ENCODE measurements at places on chromosomes 2 and 18. TPM values are rescaled to one million over a fixed set of nuclear protein-coding genes. Genes with fewer than 3 reads are reported as not detected.
A peak's percentile ranks its signal among the peaks of the same experiment; 100 is the strongest.

DNA sequence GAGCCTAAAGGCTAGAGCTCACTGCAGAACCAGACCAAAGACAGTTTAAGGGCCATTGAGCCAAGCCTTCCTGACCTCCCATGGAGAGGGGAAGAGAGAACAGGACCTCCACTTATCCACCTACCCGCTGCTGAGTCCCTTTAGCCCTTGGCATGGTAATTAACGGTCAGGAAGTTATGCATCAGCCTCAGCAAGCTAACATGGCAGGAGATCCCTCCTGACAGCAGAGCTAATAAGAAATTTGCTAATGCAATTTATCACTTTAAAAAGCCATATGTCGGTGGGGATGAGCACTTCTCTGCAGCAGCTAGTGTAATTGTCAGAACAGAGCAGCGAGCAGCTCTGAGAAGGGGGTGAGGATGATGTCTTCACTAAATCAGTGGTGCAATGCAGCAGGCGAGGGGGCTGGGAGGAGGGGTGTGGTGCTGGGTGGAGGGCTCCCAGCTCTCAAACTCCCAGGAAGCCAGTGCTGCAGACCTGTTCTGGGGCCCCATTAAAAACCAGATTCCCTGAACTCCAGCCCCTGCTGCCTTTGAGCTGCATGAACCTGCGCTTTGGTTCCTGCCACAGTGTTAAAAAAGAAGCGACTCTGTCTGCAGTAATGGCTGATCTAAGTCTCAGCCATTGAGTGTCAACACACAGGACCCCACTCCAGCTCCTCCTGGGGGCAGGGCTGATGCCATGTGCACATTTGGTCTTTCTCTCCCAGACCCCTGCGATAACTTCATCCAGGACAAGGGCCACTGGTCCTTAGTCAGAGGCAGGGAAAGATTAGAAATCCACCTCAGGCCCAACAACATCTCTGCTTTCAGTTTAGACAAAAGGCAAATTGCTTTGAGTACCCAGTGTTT is 84.2 kb upstream of the STPG4 start:
- no peaks in the 10 kb centered on the region for H3K27me3 ChIP-seq
- no peaks in the 10 kb centered on the region for H3K4me1 ChIP-seq
- H3K27ac ChIP-seq: no peak overlapping the region
- no peak overlapping the region for H3K4me3 ChIP-seq
- no peak for DNase-seq

- DNase-seq: no peak
- no peaks in the 10 kb centered on the region for H3K36me3 ChIP-seq
- H3K27me3 ChIP-seq: no peaks in the 10 kb centered on the region
- no peaks in the 10 kb centered on the region for H3K4me1 ChIP-seq
Measured at GRCh38 chr2:165462443-165462842, 7.1 kb upstream of the CSRNP3 start.

GRCh38 chr18:37019157-37019827 is 190.4 kb downstream of the KIAA1328 start:
- no peak overlapping the region for H3K4me3 ChIP-seq
- H3K27me3 ChIP-seq: no peaks in the 10 kb centered on the region
- no peak for DNase-seq

- H3K4me3 ChIP-seq: no peak overlapping the region
- DNase-seq: no peak
- no peaks in the 10 kb centered on the region for H3K4me1 ChIP-seq
- H3K27ac ChIP-seq: no peak overlapping the region
Measured at GRCh38 chr2:165208094-165208493, 4.2 kb upstream of the SCN3A start.

GRCh38 chr18:31776093-31776492 is 15.4 kb upstream of the SLC25A52 start:
- H3K4me1 ChIP-seq: no peaks in the 10 kb centered on the region
- H3K27me3 ChIP-seq: no peaks in the 10 kb centered on the region
- no peak for DNase-seq
- no peak overlapping the region for H3K4me3 ChIP-seq

GRCh38 chr2:172533687-172534086 is 22.2 kb upstream of the PDK1 start:
- H3K36me3 ChIP-seq: no peaks in the 10 kb centered on the region
- no peak overlapping the region for H3K4me3 ChIP-seq
- H3K27ac ChIP-seq: no peak overlapping the region
- no peaks in the 10 kb centered on the region for H3K4me1 ChIP-seq

DNA sequence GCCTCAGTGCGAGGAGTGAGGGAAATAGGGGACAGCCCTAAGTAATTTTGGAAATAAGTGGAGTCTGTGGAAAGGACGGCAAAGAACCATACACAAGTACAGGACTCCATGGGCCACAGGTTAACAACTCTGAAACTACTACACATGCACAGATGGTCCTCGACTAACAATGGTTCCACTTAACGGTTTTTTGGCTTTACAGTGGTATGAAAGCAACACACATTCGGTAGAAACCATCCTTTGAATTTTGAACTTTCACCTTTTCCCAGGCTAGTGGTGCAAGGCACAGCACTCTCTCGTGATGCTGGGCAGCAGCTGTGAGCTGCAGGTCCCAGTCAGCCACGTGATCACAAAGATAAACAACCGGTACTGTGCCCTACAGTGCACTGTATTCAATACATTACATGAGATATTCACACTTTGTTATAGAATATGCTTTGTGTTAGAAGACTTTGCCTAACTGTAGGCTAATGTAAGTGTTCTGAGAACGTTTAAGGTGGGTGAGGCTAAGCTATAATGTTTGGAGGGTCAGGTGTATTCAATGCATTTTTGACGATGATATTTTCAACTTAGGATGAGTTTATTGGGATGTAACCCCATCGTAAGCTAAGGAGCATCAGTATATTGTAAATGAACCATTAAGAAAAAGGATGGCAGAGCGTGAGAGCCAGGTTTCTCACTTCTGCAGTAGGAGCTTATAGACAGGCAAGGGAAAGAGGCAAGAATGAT is 44.6 kb downstream of the TBC1D8 start:
- H3K4me3 ChIP-seq: no peak overlapping the region
- no peak overlapping the region for H3K27ac ChIP-seq
- DNase-seq: no peak
- H3K36me3 ChIP-seq: no peaks in the 10 kb centered on the region

- no peak overlapping the region for H3K27ac ChIP-seq
- H3K4me1 ChIP-seq: no peaks in the 10 kb centered on the region
- DNase-seq: no peak
- no peaks in the 10 kb centered on the region for H3K27me3 ChIP-seq
Measured at GRCh38 chr18:40348196-40348595, 1606.8 kb upstream of the PIK3C3 start.

DNA sequence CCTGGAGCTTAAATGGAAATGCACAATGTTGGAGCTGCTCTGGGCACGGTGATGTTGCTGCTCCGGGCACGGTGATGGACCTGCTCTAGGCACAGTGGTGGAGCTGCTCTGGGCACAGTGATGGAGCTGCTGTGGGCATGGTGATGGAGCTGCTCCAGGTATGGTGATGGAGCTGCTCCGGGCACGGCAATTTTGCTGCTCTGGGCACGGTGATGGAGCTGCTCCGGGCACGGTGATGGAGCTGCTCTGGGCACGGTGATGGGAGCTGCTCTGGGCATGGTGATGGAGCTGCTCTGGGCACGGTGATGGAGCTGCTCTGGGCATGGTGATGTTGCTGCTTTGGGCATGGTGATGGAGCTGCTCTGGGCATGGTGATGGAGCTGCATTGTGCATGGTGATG is 79.7 kb downstream of the LDLRAD4 start:
- peaks cover 10% of the 10 kb centered on the region for H3K4me1 ChIP-seq
- H3K27ac ChIP-seq: no peak overlapping the region
- no peak overlapping the region for H3K4me3 ChIP-seq

- no peaks in the 10 kb centered on the region for H3K36me3 ChIP-seq
- DNase-seq: no peak
- no peak overlapping the region for H3K27ac ChIP-seq
- no peaks in the 10 kb centered on the region for H3K4me1 ChIP-seq
- no peak overlapping the region for H3K4me3 ChIP-seq
Measured at GRCh38 chr2:200625958-200626363, 40.1 kb downstream of the AOX1 start.

- no peaks in the 10 kb centered on the region for H3K27me3 ChIP-seq
- H3K4me3 ChIP-seq: no peak overlapping the region
- no peaks in the 10 kb centered on the region for H3K36me3 ChIP-seq
- no peak for DNase-seq
- H3K27ac ChIP-seq: no peak overlapping the region
- no peaks in the 10 kb centered on the region for H3K4me1 ChIP-seq
Measured at GRCh38 chr2:143070704-143071103, 58.5 kb upstream of the ARHGAP15 start.

DNA sequence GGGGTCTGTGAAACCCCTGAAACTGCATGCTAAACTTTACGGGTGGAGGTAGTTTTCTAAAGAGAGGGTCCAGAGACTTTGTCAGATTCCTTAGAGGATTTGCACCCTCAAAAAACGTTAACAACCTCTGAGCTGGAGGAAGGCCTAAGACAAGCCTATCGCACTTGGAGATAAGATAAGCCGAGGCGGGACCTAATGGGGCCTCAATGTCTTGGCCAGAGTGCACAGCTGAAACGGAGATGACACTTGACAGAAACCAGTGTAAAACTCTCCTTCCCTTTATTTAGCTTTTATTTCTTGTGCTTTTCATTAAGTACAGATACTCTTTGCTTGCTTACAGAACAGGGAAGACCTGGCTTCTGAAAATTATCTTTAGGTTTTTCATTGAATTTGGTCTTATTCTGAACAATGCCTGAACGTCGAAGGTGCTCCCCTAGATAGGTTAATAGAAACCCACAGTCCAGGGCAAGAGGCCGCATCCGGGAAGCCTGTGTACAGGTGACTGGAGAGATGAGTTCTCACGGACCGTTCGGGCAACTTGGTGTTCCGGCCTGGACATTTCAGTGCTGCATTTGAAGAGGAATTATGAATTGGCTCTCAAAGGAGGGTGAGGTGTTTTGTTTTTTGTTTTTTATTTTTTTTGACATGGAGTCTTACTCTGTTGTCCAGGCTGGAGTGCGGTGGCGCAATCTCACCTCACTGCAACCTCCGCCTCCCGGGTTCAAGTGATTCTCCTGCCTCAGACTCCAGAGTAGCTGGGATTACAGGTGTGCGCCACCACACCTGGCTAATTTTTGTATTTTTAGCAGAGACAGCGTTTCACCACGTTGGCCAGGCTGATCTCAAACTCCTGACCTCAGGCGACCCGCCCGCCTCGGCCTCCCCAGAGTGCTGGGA is 49.7 kb downstream of the SH3BP4 start:
- H3K4me1 ChIP-seq: peaks cover 35% of the 10 kb centered on the region
- H3K27me3 ChIP-seq: no peaks in the 10 kb centered on the region
- peaks cover 5% of the 10 kb centered on the region for H3K36me3 ChIP-seq
- no peak for DNase-seq
- H3K27ac ChIP-seq: no peak overlapping the region

GRCh38 chr2:28313220-28313784 is 79.4 kb upstream of the FOSL2 start:
- no peaks in the 10 kb centered on the region for H3K27me3 ChIP-seq
- H3K4me3 ChIP-seq: no peak overlapping the region
- H3K27ac ChIP-seq: no peak overlapping the region
- no peak for DNase-seq

GRCh38 chr2:218993345-218994315 is at the start of gene CRYBA2:
CRYBA2 (minus strand) TSS chr2:218993422; CDS start chr2:218993176, 246 bp downstream.
- DNase-seq: no peak
- H3K27ac ChIP-seq: no peak within 1 kb of the TSS
- H3K36me3 ChIP-seq: no peaks in the 10 kb centered on the region
- peaks cover 93% of the 10 kb centered on the region for H3K27me3 ChIP-seq
- peak within 1 kb of the TSS; percentile 47 for H3K4me3 ChIP-seq

GRCh38 chr2:173903601-173904394 is 61.4 kb downstream of the SP3 start:
- no peak for DNase-seq
- peaks cover 45% of the 10 kb centered on the region for H3K36me3 ChIP-seq
- no peak overlapping the region for H3K27ac ChIP-seq
- H3K4me3 ChIP-seq: no peak overlapping the region
- H3K27me3 ChIP-seq: no peaks in the 10 kb centered on the region

GRCh38 chr18:48913201-48913600 is 37.6 kb downstream of the SMAD7 start:
- H3K36me3 ChIP-seq: no peaks in the 10 kb centered on the region
- H3K4me1 ChIP-seq: peaks cover 29% of the 10 kb centered on the region
- H3K4me3 ChIP-seq: no peak overlapping the region

- no peaks in the 10 kb centered on the region for H3K27me3 ChIP-seq
- no peak for DNase-seq
- H3K4me3 ChIP-seq: no peak overlapping the region
- H3K4me1 ChIP-seq: peaks cover 11% of the 10 kb centered on the region
- H3K27ac ChIP-seq: no peak overlapping the region
- no peaks in the 10 kb centered on the region for H3K36me3 ChIP-seq
Measured at GRCh38 chr2:57758686-57759085, 287.9 kb upstream of the VRK2 start.

- H3K4me1 ChIP-seq: peaks cover 3% of the 10 kb centered on the region
- no peaks in the 10 kb centered on the region for H3K27me3 ChIP-seq
- peaks cover 36% of the 10 kb centered on the region for H3K36me3 ChIP-seq
- no peak for DNase-seq
- no peak overlapping the region for H3K4me3 ChIP-seq
Measured at GRCh38 chr2:216183462-216183861, 74.3 kb downstream of the XRCC5 start.

The ZCCHC2 gene
- 51.9 TPM for total RNA-seq

The CENPA gene
- 1.7 TPM for total RNA-seq

The ASPRV1 gene
- total RNA-seq: 1.9 TPM

The ANKRD30BL gene
- total RNA-seq: not detected

The IL18R1 gene
- total RNA-seq: 27.5 TPM

The NT5DC4 gene
- 0.53 TPM for total RNA-seq

The GAREM2 gene
- 2.0 TPM for total RNA-seq
